ENCODE measurements at places on chromosomes 7 and 10. TPM values are rescaled to one million over a fixed set of nuclear protein-coding genes. Genes with fewer than 3 reads are reported as not detected.

The TMEM196 gene
- not detected for total RNA-seq

The ERVW-1 gene
- total RNA-seq: not detected

The PDK4 gene
- total RNA-seq: 16.2 TPM

The ADAP1 gene
- 9.1 TPM for total RNA-seq

The LIPJ gene
- total RNA-seq: under 0.01 TPM

The PAPOLB gene
- total RNA-seq: 0.14 TPM

The OPALIN gene
- not detected for total RNA-seq

The NSUN5 gene
- total RNA-seq: 15.2 TPM

The MYPN gene
- 0.14 TPM for total RNA-seq

The ARL5B gene
- 10.5 TPM for total RNA-seq

The CARD11 gene
- 0.43 TPM for total RNA-seq

The CPXM2 gene
- total RNA-seq: 29.0 TPM

The TLX1 gene
- total RNA-seq: not detected

The GJD4 gene
- not detected for total RNA-seq

The CALML5 gene
- total RNA-seq: not detected

Data from smooth muscle cell of bladder (primary cell).